ENCODE measurements at places on chromosomes 5 and 9.

DNA sequence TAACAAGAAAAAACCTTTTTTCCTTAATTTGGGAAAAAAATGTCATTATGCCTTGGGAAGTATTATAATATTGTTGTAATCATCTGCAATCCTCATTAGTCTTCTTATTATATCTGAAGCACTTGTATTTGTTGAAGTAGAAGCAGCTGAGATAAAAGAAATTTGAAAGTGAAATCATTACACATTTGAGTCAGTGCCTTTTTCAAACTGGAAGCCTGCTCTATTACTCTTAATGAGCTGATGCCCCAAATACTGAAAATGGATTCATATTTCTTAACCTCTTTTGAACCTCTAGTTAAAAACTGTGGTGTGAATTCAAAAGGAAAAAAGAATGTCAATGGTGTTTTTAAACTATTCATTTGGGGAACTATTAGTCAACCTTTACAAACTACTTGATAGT lies 1027.7 kb downstream of the NR2F1-AS1 start:
- no peak for DNase-seq

- peak; percentile 7 for DNase-seq
These were observed 118.1 kb downstream of the DPYSL3 start for GRCh38 chr5:147391781-147392180.

DNA sequence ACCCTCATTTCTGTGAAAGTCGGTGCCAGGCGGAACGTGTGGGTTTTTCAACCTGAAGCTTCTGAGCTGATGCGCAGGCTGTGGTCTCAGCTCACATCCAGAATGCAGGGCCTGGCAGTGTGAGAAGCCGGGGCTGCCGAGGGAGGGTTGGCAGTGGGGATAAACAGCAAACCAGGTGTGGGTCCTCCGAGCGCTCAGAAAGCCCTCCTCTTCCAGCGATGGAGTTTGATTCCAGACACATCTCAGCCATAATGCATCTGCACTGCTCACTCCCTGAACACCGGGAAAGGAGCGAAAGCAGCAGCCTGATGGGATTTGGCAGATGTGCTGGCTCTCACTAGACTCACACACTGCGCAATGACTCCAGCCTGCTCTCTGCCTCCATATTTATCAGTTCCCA lies 280.1 kb downstream of the HSPA4 start:
- no peak for DNase-seq

DNA sequence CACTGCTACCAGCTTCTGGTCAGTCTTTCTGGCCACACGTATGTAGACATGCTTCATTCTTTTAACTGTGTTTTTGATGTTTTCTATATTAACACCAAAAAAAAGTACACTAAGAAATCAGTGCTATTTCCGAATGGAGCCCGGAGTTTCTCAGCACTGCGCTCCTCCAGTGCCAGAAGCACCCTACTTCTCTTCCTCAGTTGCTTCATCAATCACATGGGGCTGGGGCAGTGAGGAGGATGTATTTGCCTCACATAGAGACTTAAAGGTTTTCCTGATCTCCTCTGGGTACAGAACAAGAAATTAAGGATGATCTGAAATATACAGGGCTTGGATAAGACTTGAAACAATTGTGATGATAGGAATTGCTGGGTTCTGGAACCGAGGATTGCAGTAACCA lies 148.0 kb downstream of the ERCC6L2 start:
- DNase-seq, result no peak

DNA sequence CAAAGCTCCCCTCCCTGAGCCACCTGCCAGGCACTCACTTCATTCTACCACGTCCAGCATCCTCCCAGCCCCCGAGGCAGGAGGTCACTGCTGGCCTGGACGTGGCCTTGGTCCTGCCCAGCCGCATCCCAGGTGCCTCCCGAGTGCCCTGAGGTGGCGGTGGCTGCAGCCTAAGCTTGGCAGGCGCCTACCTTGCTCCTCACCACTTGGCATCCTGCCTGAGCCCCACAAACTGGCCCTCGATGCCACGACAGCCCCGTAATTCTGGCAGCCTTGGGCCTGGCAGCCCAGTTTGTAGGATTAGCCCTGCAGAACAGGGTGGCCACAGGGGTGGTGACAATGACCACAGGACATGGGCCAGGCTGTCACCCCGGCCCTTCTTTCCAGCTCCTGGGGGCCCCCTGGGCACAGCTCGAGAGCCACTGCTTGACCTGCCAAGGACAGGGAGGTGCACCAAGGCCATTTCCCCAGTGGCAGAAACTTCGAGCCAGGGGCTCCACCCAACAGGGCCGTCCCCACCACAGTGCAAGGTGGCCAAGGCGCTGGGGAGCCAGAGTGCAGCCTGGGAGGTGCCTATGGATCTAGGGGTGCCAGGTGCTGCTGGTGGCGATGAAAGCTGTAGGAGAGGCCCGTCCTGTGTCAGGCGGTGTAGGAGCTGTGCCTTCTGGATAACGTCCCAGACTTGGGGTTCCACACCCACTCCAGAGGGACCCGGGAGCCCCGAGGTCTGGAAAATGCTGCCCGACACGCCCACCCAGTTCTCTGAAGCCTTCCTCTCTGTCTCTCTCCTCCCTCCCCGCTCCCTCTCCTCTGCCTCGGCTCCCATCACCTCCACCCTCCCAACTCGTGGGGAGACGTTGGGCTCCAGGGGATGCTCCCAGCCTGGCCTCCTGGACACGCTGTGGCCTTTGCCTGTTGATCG lies 18.4 kb downstream of the NKD2 start:
- no peak for DNase-seq

DNA sequence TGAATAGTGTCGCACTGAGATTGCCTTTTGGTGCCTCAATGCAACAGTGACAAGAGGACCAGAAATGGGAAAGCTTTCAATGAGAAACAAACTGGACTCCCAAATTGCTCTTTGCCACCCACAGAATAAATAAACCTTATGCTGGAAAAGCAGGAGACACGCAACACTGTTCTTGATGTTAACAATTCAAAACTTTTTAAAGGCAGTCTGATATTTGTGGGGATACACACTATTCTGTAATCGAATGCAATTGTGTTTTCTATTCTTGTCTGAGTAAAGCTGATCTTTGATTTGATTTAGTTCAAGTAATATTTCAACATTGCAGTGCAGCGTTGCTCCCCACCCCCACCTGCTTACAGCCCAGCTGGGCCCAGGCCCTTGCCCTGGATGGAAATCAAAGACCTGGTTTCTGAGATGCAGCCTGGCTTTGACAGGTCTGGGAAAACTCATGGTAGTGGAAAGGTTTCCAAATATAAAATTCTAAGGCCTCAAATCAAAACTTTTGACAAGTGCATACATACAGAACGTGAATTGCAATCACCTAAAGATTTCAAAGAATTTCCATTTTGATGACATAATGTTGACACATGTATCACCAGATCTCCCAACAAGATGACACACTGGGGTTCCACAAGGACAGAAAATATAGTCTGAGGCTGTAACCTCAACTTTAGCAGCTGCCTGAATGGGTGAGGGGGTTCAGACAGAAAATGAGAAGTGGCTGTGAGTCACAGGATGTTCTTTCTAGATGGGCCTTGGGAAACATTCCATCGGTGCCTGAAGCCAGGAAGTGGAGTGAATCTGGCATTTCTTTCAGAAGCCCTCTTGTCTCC lies 55.1 kb downstream of the ABCA1 start:
- DNase-seq, result no peak

- no peak for DNase-seq
These were observed 47.8 kb downstream of the ST8SIA4 start for GRCh38 chr5:100855295-100855694.

- DNase-seq, result no peak
These were observed 149.8 kb downstream of the MLLT3 start for GRCh38 chr9:20472342-20473045.

GRCh38 chr5:92969191-92969780 lies 611.7 kb downstream of the NR2F1-AS1 start:
- no peak for DNase-seq

DNA sequence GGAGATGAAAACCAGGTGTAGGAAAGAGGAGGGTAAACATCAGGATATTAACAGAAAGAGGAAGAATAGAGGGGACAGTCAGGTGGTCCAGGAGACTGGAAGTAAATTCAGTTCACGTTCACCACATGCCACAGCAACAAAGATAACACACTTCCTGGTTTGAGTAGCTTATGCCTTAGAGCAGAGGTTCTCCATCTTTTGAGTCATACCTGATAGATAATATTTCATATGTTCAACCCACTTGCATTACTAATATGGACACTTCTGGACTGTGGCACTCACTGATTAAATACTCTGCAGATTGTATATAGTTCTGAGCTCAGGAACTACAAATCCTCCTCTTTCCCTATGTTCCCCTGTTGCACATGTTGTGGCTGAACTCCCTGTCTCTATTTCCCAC lies 179.9 kb upstream of the NR3C1 start:
- no peak for DNase-seq

DNA sequence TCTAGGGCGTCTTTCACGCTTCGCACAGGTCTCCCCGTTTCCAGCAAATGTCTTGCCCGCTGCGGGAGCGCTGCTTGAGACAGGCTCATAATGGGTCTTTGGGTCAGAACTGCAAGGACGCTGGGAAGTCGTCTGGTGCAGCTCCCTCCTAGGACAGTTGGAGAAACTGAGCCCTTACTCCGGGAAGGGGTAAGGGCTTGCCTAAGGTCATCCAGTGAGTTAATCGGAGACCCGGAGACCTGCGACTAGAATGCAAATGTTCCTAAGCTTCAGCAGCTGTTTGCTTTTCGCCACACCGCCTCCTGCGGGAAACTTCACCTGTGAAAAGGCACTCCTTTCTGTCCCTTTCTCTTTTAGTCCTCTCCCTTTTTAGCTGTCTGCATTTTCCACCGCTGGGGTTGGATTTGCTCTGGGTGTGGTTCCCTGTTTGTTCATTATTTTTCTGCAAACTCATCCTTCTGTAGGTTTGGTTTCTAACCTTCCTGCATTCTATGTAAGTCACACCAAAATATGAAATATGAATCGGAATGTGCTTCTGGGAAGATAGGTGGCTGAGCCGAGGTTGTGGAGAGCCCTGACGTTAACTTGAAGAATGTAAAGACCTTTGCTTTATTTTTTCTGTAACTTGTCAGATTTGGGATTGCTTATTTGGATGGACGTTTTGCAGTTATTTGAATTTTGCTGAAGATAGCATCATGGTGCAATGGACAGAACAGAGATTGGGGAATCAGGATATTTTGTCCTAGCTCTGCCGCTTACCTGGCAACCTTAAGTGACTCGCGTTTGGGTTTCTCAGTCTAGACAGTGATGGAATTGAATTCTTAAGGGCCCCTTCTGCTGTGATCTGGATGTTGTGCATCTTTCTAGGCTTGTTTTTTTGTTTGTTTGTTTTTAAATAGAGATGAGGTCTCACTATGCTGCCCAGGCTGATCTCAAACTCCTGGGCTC lies 909 bp downstream of the SLC36A1 start:
- peak; percentile 7 for DNase-seq

Data from NCI-H1694 (cell line).